ENCODE measurements at places on chromosomes 1 and 21.

DNA sequence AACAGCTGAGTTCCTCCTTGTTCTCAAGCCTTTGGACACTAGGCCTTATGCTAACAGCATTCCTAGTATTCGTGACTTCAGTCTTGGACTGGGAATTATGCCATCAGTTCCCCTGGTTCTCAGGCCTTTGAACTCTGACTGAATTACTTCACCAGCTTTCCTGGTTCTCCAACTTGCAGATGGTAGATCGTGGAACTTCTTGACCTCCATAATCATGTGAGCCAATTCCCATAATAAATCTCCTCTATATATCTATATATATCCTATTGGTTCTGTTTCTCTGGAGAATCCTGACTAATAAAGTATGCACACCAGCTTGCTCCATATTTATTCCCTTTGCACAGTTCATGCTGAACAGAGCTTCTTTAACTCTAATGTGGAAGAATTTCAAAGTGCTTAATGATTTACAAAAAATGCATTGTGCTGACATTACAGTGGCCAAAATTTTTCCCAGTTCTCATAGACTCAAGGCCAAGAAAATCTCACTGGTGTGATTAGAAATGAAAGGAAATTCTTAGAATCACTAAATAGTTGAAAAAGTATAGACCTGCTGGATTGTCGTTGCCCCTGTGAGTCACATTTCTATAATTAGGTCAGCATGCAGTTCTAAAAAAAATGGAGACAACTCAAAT lies 462.9 kb upstream of the ADAMTS5 start:
- no peak for DNase-seq

DNA sequence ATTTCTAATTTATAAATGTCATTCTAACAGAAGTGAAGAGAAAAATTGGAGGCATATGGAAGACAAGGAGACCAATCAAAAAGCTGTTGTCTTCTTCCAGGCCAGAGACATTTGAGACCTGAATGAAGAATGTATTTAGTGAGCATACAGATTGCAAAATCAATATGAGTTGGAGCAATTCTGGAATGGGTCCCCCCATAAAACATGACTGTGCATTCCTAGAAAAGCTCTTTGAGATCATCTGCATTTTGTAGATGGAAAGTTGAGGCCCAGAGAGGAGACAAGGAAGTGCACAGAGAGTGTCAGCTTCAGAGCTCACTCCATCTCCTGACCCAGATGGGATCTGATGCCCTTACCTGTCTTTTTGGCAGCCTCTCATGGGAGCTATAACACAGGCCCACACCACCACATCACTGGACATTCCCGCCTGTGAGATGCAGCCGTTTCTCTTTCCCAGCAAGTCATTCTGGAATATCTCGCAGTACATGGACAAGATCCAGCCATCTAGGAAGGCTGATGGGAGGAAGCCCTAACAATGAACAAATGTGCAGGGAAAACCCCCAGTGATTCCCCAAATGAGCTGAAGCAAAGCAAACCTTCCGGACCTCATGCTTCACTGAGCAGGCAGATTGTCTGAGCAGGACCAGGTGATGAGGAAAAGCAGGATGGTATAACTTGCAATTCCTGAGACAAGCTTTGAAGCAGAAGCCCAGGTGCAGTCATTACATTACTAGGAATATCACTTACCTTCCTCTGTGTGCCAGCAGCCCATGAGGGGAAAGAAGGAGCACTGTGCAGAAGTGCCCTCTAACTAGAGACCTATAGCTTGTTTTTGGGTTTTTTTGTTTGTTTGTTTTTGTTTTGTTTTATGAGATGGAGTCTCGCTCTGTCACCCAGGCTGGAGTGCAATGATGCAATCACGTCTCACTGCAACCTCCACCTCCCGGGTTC lies 445.6 kb downstream of the PLPP3 start:
- no peak for DNase-seq

- no peak for DNase-seq
Measured at GRCh38 chr1:27144049-27144748, 10.7 kb downstream of the SLC9A1 start.

GRCh38 chr1:79790950-79791349 lies 784.4 kb upstream of the ADGRL4 start:
- no peak for DNase-seq

- DNase-seq = no peak
Measured at GRCh38 chr1:153661111-153661708, 2.7 kb downstream of the SNAPIN start.

- no peak for DNase-seq
Measured at GRCh38 chr1:170001266-170001665, 73.2 kb downstream of the KIFAP3 start.

GRCh38 chr1:19534281-19534680 lies 48.9 kb upstream of the CAPZB start:
- peak; percentile 47 for DNase-seq

- DNase-seq = no peak
Measured at GRCh38 chr1:37989361-37989930, 376 bp downstream of the SF3A3 start.

DNA sequence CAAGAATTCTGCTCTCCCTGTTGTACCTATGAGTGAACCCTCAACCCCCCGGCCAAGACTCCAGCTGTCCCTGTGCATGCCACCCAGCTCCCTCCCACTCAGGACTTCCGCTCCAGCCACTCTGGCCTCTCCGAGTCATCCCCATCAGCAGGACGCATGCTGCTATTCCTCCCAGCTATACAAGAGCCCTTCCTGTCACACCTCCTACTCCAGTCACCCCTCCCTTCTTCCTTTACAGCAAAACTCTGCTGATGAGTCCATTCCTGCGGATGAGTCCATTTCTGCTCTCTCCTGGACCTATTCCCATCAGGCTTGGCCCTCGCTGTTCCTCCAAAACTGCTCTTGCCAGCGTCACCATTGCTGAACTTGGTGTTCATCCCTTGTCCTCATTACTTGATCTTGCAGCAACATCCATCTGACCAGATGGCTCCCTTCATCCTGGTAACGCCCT lies 42.2 kb downstream of the H3-3A start:
- DNase-seq = no peak

DNA sequence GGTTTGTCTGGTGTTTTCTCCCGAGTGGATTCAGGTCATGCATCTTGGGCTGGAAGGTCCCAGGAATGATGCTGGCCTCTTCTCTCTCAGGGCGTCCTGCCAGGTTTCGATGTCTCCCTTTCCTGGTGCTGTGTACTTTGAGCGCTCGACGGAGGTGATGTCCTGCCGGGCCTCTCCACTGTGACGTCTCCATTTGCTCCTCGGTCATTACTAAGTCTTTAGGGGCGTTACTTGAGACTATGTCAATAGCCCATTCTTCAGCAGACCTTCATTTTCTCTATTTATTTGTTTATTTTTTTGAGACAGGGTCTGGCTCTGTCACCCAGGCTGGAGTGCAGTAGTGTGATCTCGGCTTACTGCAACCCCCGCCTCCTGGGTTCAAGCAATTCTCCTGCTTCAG lies 37.2 kb upstream of the TNFRSF1B start:
- DNase-seq = no peak

- no peak for DNase-seq
Measured at GRCh38 chr1:79006564-79006963, at the start of gene ADGRL4. Gene ADGRL4 (minus strand): TSS chr1:79006730. CDS start chr1:79006654, 76 bp downstream.

DNA sequence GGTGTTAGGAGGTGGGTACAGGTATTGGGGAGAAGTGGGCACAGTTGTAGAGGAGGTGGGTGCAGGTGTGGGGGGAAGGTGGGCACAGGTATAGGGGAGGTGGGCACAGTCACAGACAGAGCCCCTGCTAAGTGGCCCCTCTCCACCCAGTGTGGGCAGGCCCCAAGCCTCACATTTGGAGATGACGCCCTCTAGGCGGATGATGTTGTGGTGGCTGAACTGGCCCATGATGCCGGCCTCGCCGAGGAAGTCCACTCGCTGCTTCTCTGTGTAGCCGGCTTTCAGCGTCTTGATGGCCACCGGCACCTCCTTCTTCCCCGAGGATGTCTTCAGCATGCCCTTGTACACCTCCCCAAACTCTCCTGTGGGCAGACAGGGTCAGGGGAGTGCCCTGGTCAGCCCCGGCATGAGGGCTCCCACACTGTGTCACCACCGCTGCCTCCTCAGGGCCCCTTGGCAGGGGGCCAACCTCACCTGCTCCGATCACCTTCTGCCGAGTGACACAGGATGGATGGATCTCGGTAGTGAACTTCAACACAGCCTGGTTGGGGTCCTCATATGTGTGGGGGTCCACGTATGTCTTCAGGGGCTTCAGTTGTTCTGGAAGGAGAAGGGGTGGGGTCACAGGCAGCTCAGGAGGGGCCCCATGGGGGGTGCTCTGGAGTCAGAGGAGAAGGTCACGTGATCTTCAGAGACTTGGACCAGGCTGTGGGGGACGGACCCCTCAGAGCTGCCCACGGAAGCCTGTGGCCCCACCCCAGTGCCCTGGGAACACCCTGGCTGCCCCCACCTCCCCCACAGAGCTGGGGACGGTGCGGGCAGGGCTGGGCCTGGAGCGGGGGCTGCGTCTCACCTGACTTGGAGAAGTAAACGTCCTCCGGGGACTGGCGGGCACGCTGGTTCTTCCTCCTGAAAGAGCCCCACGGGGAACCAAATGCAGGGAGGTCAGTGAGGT lies 22.6 kb downstream of the EPHA2 start:
- DNase-seq = no peak

- no peak for DNase-seq
Measured at GRCh38 chr1:10388387-10388715, 10.5 kb upstream of the PGD start.

DNA sequence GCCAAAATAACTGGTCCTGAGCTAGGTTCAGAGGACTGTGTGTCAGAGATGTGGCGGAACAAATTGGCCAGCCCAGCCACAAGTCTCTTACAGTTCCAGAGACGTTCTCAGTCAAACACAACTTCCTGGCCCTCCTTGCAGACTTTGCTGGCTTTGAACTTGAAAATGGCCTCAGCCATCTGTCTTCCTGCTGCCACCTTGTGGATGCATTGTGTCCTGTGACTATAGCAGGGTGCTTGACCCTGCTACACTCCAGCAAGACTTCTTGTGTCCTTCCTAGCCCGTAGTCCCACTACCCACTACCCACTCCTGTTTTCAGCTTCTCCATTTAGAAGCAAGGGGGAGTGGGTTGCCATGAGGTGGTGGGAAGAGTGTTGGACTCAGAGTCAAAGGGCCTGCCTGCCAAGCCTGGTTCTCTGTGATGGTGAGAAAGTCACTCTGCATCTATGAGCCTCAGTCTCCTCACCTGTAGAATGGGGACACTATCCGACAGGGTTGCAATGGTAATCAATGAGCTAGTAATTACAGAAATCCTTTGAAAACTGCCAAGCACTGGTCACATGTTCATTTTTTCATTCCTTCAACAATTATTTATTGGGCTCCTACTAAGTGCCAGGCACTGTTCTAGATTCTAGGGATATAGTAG lies 109.9 kb downstream of the IGSF21 start:
- no peak for DNase-seq

DNA sequence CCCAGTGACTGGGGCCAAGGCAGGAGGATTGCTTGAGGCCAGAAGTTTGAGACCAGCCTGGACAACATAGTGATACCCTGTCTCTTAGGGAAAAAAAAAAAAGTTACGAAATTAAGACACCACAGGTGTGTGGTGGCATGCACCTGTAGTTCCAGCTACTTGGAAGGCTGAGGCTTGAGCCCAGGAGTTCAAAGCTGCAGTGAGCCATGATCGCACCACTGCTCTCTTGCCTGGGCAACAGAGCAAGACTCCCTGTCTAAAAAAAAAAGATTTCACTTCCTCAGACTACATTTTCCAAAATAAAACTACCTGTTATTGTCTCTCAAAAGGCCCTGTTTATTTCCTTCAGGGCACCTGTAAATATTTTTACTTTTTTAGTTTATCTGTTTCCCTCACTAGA lies 4.7 kb upstream of the STK40 start:
- DNase-seq = no peak

GRCh38 chr1:176885341-176885740 lies 279.2 kb downstream of the ASTN1 start:
- DNase-seq = no peak

DNA sequence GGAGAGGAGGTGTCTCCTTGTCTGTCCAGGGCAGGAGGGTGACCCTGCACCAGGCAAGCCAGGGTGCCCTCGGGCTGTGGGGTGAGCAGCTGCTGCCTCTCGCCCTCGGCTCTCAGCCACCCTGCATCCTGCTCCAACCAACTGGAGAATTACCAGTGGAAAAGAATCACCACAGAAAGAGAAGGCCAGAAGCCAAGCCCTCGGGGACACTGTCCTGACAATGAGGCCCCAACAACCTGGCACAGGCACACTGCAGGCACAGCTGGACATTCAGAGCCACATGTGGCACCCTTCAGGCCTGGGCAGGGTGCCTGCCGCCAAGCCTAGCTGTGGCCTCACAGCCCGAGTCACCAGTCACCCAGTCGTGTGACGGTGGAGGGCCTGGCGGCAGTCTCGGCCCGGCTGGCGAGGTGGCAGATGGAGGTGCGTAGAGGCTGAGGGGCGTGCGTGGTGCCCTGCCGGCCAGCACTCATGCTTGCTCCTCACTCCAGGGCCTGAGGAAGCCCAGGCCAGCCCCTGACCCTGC lies 12.0 kb downstream of the MEGF6 start:
- DNase-seq = no peak
